ENCODE measurements at places on chromosomes 13 and 19.

DNA sequence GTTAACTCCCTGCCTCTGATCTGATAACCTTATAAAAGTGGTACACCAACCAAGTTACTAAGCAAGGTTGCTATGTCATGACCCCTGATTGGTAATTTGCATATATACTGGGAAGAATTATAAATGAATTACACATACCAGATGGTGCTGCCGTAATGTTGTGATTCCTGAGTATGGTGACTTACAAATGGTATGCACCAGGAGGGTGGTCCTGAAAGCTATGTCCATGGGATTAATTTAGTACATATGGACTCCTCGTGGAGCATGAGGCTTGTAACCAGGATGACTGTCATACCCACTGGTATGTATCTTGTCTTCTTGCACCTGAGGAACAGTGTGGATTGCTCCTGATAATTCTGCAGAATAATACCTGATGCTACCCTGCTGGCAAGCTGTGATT, 240.6 kb downstream of the GPC6 start:
- DNase-seq: no peak

DNA sequence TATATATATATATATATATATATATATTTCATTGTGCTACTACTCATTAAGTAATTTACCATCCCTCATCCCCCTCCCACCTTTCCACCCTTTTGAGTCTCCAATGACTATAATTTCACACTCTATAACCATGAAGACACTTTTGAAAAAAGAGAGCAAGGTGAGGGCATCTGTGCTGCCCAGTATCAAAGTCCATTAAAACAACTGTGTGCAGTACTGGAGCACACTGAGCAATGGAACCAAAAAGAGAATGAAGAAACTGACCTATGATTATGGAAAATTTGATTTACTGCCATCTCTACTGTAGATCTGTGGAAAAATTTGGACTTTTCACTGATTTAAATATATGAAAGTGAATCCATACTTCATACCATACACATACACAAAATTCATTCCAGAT, 217.9 kb downstream of the COL4A1 start:
- no peak for DNase-seq

DNA sequence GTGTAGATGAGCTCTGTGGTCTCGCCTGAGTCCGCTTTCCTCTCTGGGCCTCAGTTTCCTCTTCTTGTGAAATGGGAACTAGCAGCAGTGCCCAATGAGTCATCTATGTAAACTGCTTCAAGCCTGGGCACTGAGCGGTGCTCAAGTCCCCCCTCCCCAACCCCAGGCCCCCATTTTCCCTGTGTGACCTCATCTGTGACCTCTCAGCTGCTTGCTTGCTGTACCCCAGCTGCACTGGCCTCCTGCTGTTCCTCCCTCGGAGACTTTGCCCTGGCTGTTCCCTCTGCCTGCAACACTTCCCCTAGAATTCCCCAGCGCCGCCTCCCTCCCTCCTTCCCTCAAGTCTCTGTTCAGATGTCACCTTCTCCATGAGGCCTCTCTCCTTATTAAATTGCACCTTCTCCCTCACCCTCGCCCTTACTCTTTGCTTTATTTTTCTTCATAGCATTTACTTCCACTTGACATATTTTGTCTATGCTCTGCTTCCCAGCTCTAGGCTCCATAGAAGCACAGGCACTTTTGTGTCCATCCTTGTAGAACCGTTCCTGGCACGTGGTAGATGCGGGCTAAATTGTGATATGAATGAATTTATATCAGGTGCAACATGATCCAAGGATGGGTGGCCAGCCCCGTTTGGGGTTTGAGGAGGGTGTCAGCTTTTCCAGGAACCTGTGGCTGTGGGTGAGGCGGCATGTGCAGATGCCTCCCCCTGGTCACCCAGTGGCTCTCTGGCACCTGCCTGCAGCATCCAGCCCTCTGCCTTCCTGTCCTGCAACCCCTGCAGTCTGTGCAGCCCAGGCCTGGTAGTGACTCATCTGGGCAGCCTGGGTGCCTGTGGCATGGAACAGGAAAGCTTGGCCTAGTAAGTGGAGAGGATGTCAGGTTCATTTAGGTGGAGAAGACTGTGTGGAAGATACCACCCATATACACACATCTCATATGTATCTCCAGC, 26.3 kb downstream of the SIPA1L3 start:
- DNase-seq: no peak

DNA sequence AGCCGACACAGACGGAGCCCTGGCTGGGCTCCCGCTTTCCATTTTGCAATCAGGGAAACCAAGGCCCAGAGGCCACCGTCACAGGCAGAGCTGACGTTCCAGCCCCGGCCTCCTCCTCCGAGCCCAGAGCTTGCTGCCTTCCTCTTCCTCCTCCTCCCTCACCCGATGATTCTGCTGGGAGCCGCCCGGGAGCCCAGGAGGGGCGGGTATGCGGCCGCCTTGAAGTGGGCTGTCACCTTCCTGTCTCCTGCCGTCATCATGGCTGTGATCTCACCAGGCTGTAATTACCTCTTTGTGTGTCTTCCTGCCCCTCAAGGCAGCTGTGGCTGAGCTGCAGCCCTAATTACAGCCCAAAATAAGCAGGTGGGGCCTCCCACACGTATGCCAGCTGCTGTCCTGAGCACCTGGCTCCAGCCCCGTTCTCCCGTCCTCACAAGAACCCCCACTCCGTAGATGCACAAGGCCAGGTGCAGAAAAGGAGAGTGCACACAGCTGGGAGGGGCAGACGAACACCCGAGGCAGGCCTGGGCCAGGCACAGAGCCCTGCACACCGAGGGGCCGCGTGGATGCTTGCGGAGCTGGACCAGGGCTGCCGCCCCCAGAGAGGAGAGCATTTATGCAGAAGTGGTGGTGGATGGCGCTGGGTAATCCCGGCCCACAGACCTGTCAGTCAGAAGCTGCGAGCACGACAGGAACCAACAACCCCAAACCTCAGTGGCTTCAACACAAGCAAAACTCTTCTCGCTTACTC, 4.0 kb downstream of the TPGS1 start:
- peak; percentile 83 for DNase-seq

DNA sequence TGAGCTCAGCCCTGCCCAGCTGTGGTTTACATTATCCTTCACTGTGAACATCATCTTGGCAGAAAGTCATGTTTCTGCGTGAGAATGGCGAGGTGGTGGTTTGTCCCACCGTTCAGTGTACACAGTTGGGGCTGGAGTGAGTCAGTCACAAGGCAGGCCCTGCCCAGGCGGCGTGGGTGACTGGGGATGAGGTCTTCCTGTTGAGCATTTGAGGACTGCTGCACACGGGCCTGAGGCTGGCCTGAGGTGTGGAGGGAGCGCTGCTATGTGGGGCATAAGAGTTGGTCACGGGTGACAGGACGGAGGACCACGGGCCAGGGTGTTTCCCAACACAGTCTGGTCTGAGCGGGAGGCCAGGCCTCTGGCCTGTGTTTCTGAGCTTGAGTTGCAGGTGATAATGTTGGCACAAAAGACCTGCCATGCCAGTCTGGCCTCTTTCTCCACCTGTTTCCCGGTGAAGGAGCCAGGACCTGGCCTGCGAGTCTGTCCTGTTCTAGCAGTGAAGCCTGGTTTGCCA, 13.4 kb upstream of the C19orf33 start:
- no peak for DNase-seq

- no peak for DNase-seq
These were observed 200.5 kb downstream of the ABCC4 start for GRCh38 chr13:95100525-95101433.

- DNase-seq: no peak
These were observed 149.3 kb upstream of the UBL3 start for GRCh38 chr13:29999492-30000369.

DNA sequence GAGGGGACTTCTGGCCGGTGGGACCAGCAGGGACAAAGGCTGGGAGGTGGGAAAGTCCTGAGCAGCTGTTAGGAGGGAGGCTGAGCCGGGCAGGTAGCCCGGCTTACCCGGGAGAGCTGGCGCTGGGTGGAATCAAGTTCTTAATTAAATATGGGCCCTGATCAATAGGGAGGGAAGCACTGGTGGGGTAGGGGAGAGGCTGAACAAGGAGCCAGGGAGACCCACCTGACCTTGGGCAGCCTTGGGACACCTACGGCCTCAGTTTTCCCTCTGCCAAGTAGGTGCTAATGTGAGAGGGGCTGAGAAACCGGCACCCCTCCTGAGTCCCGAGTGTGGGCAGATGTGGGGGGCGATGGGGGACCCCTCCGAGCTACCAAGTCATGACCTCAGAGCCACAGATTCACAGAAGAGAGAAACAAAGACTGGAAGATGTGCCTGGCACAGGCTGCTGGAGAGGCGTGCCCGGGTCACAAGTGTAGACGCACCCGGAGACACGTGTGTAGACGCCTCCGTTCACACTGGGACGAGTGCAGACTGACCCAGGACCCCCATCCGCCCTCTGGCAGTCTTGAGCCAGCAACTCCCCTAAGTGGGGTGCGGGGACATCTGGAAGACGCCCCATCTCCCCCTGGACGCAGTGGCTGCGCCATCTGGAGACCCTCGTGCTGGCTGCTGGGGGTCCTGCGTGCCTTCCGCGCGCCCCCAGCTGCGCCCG, 8.4 kb downstream of the ONECUT3 start:
- no peak for DNase-seq

DNA sequence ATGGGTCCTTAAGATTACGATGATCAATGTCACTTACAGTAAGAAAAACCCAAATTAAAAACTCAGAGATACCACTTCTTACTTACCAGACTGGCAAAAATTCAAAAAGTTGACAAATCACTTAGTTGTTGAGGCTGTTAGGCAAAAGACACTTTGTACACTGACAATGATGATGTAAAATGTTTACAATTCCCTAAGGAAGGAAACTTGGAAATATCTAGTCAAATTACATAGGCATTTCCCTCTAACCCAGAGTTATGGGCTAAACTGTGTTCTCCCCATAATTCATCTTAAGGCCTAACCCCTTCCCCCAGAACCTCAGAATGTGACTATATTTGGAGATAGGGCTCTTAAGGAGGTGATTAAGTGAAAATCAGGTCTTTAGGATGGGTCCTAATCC, 12.0 kb downstream of the TGDS start:
- DNase-seq: no peak

DNA sequence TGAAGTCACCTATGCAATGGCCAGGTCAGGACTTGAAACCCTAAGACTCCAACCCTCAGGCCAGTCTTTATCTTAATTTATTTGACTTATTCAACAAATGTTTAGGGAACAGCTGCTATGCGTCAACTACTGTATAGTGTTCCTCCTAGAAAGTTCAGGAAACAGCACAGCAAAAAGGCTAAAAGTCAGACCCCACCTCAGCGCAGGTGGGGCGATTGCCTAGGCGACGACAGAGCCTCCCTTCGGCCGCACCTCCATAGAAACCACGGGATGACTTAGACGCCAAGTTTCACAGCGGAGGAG, 502 bp downstream of the VRK3 start:
- no peak for DNase-seq

DNA sequence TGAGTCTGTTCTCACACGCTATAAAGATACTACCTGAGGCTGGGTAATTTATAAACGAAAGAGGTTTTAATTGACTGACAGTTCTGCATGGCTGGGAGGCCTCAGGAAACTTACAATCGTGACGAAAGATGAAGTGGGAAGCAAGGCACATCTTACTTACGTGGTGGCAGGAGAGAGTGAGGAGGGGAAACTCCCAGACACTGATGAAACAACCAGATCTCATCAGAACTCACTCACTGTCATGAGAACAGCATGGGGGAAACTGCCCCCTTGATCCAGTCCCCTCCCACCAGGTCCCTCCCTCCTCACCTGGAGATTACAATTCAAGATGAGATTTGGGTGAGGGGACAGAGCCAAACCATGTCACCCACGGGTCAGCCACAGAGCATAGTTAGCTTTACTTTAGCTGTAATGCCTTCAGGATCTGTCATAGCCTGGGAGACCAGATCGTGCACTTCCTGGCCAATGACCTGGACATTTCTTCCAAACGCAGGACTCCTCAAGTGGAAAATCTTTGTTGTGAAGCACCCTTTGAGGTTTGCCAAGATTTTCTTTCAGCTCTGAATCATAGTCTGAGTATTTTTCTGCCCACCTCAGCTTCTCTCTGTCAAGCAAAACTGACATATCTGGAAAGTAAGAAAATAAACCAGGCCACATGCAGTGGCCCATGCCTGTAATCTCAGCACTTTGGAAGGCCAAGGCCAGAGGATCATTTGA, 25.2 kb upstream of the HIF3A start:
- peak; percentile 7 for DNase-seq

DNA sequence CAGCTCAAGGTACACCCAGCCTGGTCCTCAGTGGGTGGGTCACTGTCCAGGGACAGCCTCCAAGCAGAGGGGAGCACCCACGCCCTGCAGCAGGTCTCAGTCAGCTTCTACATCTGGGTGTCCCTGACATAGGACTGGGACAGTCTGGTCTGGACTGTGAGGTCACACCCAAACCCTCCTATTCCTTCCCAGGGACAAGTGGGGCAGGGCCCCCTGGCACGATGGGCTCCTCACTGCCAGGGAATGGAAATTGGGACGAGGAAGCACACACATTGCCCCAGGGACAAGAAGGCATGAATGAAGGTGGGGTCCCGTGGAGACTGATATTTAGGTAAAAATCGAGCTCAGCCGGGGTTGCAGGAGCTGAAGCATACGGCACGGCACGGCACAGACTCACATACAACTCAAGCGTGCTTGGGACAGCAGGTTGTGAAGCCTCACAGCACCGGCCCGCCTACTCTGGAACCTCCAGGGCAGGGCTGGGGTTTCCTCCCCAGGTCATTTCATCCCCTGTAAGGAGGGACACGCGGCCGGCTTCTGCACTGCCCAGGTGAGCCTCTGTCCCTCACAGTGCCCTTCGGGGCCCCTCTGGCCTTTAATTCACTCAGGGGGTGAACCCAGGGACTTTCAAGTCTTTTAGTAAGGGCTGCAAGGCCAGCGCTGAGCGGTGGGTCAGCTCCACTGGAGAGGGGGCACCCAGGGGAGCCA, 3.5 kb downstream of the PNMA8B start:
- no peak for DNase-seq

- DNase-seq: no peak
These were observed 19.9 kb downstream of the NWD1 start for GRCh38 chr19:16739546-16739945.

- DNase-seq: no peak
These were observed 417.4 kb downstream of the EFNB2 start for GRCh38 chr13:106118050-106118449.
